ENCODE measurements at places on chromosomes 11 and 22.

- DNase-seq = no peak
These were observed 7.5 kb downstream of the DGCR8 start for GRCh38 chr22:20087319-20088262.

- DNase-seq = no peak
These were observed 17.7 kb upstream of the TALDO1 start for GRCh38 chr11:729492-730074.

GRCh38 chr11:66335531-66336233 is 552 bp downstream of the RIN1 start:
- no peak for DNase-seq

DNA sequence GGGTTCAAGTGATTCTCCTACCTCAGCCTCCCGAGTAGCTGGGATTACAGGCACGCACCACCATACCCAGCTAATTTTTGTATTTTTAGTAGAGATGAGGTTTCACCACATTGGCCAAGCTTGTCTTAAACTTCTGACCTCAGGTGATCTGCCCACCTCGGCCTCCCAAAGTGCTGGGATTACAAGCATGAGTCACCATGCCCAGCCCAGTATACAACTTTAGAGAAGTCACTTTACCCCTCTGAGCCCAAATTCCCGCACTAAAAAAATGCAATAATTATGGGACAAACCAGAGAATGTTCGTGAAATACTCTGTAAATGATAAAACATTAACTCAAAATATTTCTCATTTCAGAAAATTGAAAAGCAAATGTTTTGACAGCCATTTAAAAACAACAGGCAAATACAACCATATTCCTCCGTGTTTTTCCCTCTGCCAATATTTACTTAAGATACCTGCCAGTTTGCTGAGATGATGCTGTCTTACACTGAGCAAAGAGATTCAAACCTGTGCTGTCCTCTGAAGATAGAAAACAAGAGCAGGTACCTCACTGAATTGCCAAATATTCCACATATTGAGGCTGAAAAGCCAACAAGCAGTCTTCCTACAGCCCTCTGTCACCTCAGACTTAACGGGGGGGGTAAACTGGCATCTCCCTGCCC is 9.6 kb downstream of the PLEKHA7 start:
- no peak for DNase-seq

DNA sequence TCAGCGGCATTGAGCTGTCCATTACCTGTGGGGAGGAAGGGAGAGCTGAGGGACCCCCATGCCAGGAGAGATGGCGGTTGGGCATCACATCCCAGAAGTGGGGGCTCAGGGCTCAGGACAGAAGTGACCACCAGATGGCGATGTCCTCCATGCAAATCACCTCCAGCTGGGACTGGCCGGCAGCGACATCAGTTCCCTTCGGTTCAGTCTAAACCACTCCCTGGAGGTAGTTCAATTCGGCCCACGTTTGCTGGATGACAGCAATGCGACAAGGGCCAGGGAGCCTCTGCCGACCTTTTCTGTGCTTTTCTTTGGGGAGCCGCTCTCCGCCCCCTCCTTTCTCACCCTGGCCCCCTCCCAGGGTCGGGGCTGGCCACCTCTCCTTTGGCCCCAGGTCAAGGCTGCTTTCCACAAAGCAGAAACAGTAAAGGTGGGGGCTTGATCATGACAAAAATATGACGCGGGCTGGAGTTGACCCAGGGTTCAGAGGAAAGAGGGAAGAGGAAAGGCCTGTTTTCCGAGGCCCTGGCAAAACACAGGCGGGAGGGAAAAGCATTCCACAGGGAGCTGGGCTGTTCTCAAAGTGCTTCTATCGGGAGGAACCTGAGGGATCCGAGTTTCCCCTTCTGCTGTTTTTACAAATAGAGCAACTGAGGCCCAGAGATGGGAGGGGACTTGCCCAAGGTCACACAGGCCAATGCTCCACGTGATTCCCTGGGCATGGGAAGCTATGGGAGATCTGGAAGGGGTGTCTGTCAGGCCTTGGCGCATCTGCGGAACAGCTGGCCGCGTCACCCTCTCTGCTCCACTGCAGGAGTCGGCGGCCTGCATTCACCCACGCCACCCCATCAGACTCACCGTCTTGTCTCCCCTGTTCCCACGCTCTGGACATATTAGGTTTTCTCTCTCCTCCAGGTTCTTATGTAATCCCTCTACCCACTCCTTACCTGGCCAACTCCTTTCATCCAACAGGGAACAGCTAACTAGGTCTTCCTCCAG is 54.7 kb downstream of the FBXO7 start:
- DNase-seq = no peak

GRCh38 chr11:9462172-9462799 is 1.5 kb downstream of the ZNF143 start:
- DNase-seq = no peak

- no peak for DNase-seq
These were observed 202.2 kb upstream of the SORL1-AS1 start for GRCh38 chr11:121654843-121655536.
